ENCODE measurements at places on chromosomes 11 and 22.

- no peak overlapping the region for H3K4me3 ChIP-seq
- H3K36me3 ChIP-seq = peaks cover 11% of the 10 kb centered on the region
- H3K4me1 ChIP-seq = peaks cover 8% of the 10 kb centered on the region
- no peak overlapping the region for H3K27ac ChIP-seq
- DNase-seq = no peak
These were observed 29.5 kb downstream of the DNHD1 start for GRCh38 chr11:6526411-6527135.

DNA sequence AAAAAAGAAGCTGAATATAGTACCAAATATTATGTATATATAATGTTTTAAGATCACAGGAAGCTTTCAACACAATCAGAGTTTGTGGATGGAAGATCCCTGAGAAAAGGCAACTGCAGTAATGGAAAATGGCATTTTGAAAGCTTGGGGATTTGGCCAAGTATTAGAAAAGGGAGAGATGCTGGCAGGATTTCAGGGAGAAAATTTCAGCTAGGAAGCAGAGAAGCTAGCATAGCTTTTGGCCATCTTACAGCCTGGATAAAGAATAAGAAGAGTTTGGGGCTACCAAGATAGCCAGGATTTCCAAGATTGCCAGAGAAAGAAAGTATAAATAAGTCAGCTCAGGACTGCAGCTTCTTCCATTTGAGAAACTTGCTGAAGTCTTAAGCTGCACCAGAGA, 440.8 kb upstream of the LUZP2 start:
- DNase-seq = no peak
- no peak overlapping the region for H3K27ac ChIP-seq
- H3K4me1 ChIP-seq = no peaks in the 10 kb centered on the region
- H3K27me3 ChIP-seq = no peaks in the 10 kb centered on the region
- H3K36me3 ChIP-seq = no peaks in the 10 kb centered on the region

GRCh38 chr11:120007144-120007543, 130.8 kb downstream of the TRIM29 start:
- no peaks in the 10 kb centered on the region for H3K36me3 ChIP-seq
- H3K27ac ChIP-seq = no peak overlapping the region
- H3K4me1 ChIP-seq = no peaks in the 10 kb centered on the region
- peaks cover 8% of the 10 kb centered on the region for H3K27me3 ChIP-seq

- H3K4me1 ChIP-seq = no peaks in the 10 kb centered on the region
- DNase-seq = no peak
- no peak overlapping the region for H3K27ac ChIP-seq
- H3K36me3 ChIP-seq = no peaks in the 10 kb centered on the region
These were observed 324.8 kb downstream of the DYNC2H1 start for GRCh38 chr11:103434073-103434411.

- no peak for DNase-seq
- H3K4me3 ChIP-seq = no peak overlapping the region
- no peaks in the 10 kb centered on the region for H3K36me3 ChIP-seq
- no peaks in the 10 kb centered on the region for H3K4me1 ChIP-seq
These were observed 174.4 kb upstream of the NECTIN1 start for GRCh38 chr11:119903389-119903788.

DNA sequence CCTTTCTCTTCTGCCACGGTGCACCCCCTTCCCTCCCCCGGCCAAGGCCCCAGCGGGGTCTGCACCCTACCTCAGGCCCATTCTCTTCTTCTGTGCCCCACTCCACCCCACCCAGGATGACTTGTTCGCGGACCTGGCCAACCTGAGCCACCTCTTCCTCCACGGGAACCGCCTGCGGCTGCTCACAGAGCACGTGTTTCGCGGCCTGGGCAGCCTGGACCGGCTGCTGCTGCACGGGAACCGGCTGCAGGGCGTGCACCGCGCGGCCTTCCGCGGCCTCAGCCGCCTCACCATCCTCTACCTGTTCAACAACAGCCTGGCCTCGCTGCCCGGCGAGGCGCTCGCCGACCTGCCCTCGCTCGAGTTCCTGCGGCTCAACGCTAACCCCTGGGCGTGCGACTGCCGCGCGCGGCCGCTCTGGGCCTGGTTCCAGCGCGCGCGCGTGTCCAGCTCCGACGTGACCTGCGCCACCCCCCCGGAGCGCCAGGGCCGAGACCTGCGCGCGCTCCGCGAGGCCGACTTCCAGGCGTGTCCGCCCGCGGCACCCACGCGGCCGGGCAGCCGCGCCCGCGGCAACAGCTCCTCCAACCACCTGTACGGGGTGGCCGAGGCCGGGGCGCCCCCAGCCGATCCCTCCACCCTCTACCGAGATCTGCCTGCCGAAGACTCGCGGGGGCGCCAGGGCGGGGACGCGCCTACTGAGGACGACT, 15.9 kb downstream of the RTN4RL2 start:
- H3K27me3 ChIP-seq = peaks cover 14% of the 10 kb centered on the region
- H3K4me1 ChIP-seq = peaks cover 31% of the 10 kb centered on the region
- H3K36me3 ChIP-seq = no peaks in the 10 kb centered on the region
- H3K27ac ChIP-seq = no peak overlapping the region
- peak; percentile 46 for DNase-seq
- peak overlapping the region; percentile 89 for H3K4me3 ChIP-seq

DNA sequence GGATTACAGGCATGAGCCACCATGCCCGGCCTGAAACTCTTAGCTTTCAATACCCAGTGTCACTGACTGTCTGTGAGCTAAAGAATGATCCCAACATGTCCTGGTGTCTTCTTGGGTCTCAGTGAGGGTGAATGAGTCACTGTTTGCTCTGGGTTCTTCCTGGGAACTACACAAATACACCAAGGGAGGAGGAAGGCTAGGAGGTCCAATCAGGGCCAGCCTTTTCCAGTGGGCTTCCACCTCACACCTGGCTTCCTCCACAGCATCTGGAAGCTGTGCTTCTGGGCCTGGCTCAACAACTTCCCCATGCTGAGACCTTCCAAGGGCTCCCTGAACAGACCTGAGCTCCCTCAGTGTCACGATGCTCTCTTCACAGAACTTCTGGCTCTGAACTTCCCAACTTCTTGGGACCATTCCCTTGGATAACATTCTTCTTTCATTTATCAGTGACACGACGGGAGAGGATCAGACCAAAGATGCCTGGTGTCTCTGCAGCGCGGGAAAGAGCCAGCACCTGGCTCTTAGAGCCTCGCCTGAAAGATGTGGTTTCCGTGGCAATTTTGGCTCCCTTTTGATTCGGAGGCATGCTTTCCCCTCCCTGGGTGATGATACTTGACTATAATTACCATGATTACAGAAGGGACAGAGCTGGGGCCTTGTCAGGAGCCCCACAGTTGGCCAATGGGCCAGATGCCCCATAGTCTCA, 22.3 kb upstream of the CHRM4 start:
- no peaks in the 10 kb centered on the region for H3K4me1 ChIP-seq
- no peak overlapping the region for H3K27ac ChIP-seq
- no peak overlapping the region for H3K4me3 ChIP-seq
- no peaks in the 10 kb centered on the region for H3K27me3 ChIP-seq

DNA sequence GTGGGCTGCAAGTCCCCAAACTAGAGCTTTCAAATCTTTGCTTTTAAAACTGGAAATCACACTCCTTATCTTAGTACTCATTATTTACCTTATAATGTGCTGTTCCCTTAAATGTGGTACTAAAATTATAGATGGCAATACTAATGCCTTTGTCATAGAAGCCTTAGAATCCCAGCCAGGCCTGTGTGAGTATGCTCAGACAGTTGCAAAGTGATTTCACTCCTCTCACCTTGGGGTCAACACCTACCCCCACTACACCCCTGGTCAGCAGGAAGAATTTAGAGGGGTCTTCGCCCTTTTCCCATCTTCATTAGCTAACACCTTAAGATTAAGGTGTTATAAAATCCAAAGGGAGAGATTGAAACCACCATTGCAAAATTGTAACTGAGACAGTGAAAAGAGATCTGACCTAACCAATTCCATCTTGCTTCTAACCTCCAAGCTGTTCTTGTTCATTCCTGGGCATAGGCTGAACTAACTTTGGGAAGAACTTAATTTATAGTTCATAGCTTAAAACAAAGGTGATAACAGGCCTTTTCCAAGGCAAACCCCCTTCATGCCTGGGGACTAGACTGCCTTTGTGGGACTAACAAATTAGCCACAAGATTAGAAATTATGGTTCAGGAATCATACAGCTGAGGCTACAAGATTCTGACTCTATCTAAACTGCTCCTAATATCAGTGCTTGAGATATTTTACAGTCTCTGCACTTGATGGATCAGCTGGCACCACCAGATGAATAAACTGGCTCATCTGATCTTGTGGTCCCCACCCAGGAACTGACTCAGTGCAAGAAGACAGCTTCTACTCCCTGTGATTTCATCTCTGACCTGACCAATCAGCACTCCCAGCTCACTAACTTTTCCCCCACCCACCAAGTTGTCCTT, 10.4 kb upstream of the MRPL17 start:
- no peak for DNase-seq
- H3K4me1 ChIP-seq = no peaks in the 10 kb centered on the region
- no peaks in the 10 kb centered on the region for H3K27me3 ChIP-seq

DNA sequence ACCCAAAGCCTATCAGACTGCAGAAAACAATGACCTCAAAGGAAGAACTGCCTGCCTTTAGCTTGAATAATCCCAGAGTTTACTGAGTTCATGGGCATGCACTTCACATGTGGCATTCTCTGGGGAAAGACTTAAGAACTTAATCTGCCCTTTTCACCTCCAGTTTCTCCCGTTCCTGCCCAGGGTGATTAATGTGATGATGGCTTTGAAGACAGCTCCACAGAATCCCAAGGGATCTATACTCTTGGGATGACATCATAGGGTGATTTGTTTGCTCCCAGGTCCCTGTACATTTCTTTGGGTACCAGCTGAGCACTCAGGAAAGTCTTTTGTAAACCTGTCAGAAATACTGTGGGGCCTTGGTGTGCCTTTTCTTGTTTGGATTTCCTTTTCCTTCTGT, 14.0 kb downstream of the FJX1 start:
- H3K4me1 ChIP-seq = no peaks in the 10 kb centered on the region
- H3K27me3 ChIP-seq = peaks cover 31% of the 10 kb centered on the region

DNA sequence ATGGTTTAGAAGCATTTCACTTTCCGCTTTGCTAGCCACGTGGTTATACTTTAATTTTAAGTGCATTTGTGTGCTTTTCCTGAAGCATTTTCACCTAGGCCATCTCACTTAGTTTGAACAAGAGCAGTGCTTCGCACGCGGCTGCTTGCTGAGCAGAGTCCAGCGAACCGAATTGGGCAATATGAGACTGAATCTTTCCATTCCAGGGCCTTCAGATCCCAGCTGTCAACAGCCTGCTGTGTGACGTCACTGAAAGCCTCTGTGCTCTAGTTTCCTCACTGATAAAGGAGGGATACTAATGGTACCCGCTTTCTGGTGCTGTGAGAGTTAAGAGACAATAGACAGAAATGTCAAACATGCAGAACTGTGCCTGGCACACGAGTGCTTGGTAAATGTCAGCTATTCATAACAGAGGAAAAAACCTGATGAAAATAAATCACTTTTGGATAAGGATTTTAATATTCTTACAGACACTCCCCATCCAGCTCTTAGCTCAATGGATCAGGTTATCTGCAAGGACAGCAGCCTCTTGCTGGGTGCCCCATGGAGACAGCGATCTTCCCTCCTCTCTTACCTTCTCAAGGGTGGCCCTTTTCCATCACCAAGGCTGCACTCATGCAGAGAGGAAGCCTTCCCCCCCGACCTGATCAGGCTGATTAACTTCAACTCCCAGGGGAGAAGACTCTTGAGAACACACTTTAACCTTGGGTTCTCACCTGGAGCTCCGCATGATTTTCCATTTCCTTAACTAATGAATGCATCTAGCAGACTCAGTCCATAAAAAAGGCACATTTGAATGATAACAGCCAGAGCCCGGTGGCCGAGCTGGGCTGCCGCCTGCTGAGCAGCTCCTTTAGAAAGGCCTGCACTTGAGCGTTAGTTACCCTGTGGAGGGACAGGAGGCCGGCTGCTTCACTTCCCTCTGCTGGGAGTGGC, 3.5 kb upstream of the GLB1L3 start:
- H3K27me3 ChIP-seq = peaks cover 30% of the 10 kb centered on the region
- H3K27ac ChIP-seq = no peak overlapping the region
- DNase-seq = no peak
- H3K4me1 ChIP-seq = peaks cover 12% of the 10 kb centered on the region
- H3K36me3 ChIP-seq = no peaks in the 10 kb centered on the region

DNA sequence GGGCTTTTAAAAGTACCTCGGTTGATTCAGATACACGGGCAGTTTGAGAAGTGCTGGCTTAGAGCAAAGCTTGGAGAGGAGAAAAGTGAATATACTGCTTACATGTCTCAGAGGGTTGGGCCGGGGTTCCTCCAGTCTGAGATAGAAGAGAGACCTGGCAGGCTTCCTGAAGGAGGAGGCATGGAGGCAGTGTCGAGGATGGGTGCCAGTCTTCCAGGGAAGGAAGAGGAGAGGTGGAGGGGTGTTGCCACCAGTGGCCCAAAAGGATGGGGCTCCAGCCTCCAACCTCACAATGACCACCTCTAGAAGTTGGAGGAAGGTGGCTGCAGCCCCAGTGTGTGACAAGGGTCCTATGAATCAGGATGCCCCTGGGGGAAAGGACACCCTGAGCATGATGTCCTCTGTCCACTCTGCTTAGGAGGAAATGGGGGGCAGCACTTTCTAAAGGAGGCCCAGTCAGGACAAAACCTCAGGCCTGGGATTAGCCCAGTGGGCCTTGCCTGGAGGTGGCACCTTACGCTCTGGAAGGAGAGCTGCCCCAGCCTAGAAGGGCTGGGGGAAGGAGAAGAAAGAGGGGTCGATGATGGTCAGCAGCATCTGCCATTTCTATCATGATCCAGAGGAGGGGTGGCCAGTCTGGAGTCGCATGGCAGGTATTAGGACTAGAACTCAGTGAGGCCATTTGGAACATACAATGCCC, 65.2 kb downstream of the CD82 start:
- peaks cover 13% of the 10 kb centered on the region for H3K27me3 ChIP-seq
- H3K4me1 ChIP-seq = peaks cover 17% of the 10 kb centered on the region
- H3K36me3 ChIP-seq = peaks cover 3% of the 10 kb centered on the region
- H3K4me3 ChIP-seq = no peak overlapping the region
- no peak overlapping the region for H3K27ac ChIP-seq

DNA sequence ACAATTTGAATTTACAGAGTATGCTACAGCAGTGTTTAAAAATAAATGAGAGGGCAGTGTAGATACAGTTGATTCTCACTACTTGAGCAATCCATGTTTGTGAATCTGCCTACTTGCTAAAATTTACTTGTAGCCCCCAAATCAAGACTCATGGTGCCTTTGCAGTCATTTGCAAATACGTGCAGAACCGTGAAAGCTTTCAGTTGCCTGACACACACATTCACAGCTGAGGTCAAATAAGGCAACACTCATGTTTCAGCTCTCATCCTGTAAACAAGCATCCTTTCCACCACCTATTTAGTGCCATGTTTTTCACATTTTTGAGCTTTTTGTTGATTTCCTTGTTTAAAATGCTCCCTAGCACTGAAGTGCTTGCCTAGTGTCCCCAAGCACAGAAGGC, 32.5 kb upstream of the RASL10A start:
- peaks cover 2% of the 10 kb centered on the region for H3K4me1 ChIP-seq
- no peak overlapping the region for H3K4me3 ChIP-seq
- peaks cover 35% of the 10 kb centered on the region for H3K36me3 ChIP-seq
- H3K27me3 ChIP-seq = no peaks in the 10 kb centered on the region
- no peak overlapping the region for H3K27ac ChIP-seq

DNA sequence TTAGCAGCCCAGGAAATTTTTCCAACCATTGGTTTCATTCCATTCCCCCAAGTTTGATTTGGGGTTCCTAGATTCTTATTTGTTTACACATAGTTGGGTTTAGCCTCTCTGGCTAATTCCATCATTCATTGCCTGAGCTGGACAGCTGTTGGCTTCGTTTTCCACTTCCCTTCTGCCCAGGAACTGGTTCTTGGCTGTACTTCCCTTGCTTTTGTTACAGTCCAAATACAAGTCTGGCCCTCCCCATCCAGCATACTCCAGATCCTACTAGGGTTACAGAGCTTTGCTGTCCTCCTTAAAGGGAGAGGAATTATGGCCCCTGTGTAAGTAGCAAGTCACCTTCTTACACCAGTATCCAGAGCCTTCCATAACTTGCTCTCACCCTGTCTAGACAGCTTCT, 356.3 kb downstream of the FAT3 start:
- H3K27me3 ChIP-seq = no peaks in the 10 kb centered on the region
- no peaks in the 10 kb centered on the region for H3K4me1 ChIP-seq
- no peak overlapping the region for H3K27ac ChIP-seq
- no peak for DNase-seq
